ENCODE measurements at places on chromosomes 2 and 18.
A peak's percentile ranks its signal among the peaks of the same experiment; 100 is the strongest.

GRCh38 chr2:168525716-168526446 lies 69.8 kb downstream of the CERS6 start:
- no peak for DNase-seq

DNA sequence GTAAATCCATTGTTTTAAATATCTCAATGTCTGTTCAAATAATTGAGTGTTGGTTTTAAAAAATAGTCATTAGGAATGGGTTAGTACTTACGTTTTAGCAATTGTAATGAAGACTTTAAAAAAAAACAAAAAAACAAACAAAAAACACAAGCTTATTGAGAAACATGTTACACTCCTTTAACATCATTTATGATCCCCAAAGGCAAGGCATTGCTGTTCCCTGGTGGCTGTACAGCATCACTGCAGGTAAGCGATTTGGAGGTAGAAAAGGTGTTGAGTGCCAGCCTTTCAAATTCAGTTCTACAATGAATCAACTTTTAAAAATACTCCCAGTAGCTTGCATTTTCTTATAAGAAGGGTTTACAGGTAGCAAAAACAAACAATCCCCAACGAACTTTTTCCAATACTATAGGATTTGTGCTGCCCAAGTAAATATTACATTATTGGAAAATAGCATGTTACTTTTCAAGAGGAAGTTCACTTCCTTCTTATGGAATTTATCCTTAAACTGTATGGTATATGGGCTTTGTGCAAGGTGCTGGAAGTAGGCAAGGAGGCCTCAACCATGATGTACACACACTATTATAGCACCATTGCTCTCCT lies 27.5 kb downstream of the CNRIP1 start:
- DNase-seq = no peak

DNA sequence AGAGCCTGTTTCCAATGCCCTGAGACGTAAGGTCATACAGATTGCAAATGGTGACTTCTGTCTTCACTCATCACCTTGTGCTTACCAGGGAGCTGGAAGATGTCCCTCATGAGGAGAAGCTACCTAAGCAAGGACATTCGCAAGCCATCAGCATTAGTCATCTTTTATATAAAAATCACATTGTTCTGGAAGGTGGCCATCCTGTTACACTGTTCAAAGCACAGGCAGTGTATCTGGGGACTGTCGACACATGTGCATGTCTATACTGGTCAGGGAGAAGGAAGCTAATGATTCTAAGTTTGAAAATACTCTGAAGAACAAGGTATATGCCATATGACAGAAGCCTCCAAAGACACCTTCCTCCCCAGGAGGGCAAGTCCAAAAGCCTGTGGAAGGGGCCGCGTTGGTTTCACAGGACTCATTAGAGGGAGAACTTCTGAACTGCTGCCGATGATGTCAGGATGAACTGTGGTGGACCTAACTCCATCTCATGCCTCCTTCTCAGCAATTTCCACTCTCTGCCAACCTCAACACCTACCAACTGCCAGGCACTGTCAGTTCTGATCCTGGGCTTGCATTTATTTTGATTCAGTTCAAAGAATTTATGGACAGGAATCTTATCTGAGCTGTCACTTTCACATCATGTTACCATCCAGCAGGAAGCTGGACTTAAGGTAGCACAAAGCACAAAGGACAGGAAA lies 39.4 kb downstream of the DNER start:
- no peak for DNase-seq

DNA sequence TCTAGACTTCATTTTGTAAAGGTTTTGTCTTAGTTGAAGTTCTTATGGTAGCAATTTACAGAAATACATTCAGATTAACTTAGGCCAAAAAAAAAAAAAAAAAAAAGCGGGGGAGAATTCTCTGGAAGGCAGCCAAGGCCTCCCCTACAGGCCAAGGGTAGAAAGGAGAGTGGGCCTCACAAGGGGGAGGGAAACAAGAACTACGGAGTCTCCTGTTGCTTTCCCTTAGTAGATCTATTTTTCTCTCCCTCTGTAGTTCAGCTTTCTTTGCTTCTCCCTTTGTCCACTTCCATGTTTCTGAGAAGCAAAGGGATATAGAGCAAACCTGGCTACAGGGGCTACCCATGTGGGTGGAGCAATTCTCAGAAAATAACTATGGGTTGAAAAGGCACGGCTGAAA lies 2.4 kb upstream of the STK11IP start:
- peak; percentile 64 for DNase-seq

DNA sequence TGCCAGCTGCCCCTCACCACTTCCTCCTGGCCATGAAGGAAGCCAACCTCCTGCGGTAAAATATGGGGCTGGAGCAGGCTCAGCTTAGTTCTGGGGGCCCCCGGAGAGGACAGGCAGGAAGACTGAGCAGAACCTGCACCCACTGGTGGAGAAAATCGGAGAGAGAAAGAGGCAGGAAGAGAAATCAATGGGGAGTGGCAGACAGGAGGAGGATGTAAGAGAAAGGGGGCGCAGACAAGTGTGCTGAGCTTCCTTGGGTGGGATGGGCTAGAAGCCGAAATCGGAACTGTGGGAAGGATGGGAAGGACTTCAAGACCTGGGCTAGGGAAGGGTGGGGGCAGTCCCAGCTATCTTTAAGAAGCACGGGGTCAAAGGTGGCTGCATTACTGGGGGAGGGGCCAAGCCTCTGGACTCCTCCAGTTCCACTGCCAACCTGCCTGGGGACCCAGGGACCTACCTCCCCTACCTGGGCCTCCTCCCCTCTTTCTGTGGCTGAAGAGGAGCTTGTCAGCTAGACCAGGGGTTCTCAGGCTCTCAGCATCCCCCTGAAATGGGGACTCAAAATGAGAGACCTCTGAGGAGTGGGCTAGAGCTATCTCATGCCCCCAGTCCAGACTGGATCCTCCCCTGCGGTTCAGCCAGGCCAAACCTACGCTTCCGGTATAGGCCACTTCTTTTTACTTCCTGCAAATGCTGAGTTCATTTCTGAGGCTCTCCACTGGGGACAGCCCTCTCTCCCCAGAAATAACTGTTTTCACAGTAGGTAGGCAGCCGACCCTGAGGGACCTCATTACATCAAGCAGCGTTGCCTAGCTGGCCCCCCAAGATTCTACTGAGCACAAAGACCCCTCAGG lies 33.6 kb upstream of the B3GNT7 start:
- DNase-seq = no peak

- DNase-seq = no peak
Measured at GRCh38 chr18:56470406-56471351, 167.7 kb downstream of the TXNL1 start.

DNA sequence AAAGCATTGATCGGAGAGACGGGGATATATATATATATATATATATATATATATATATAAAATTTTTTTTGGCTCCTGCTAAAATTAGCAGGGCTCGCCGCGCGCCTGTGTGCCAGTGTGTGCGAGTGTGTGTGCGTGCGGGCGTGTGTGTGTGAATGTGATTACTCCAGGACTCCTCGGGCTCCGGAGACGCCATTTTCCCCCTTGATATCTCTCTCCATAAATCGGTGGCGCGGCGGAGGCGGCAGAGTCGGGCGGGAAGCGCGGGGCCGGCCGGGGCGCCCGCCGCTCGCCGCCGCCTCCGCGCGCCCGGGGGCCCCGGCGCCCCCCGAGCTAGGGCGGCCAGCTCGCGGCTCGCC lies 795 bp upstream of the SETBP1 start:
- DNase-seq = no peak

DNA sequence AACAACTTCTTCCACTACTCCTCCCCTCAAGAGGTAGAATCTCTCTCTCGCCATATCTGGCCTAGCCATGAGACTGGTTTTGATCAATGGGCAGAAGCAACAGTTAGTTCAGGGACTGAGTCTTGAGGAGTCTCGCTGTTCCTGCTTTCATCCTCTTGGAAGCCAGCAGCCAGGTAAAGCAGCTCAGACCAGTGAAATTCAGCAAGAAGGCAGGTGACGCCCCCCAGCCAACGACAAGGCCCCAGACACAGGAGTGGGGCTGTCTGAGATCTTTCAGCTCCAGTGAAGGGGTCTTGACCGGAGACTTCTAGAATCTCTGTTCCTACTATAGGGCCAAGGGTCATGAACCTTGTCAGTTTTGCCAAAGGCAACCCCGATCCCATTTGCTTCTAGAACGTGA lies 39.7 kb upstream of the ACAA2 start:
- DNase-seq = no peak

GRCh38 chr2:186591506-186591890 lies 1.6 kb downstream of the ITGAV start:
- no peak for DNase-seq

DNA sequence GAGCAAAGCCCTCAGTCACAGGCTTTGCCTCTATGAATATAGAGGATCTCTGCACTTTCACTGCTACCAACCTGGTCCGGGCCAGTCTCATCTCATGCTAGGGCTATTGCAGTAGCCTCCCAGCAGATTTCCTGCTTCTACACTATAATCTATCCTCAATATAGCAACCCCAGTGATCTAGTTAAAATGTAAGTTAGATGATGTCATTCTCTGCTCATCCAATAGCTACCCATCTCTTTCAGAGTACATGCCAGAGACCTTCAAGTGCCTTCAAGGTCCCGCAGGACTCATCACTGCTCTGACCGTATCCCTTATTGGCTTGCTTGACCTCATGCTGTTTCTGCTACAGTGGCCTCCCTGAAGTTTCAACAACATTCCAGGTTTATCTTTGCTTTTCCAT lies 186.3 kb downstream of the LOXHD1 start:
- no peak for DNase-seq

DNA sequence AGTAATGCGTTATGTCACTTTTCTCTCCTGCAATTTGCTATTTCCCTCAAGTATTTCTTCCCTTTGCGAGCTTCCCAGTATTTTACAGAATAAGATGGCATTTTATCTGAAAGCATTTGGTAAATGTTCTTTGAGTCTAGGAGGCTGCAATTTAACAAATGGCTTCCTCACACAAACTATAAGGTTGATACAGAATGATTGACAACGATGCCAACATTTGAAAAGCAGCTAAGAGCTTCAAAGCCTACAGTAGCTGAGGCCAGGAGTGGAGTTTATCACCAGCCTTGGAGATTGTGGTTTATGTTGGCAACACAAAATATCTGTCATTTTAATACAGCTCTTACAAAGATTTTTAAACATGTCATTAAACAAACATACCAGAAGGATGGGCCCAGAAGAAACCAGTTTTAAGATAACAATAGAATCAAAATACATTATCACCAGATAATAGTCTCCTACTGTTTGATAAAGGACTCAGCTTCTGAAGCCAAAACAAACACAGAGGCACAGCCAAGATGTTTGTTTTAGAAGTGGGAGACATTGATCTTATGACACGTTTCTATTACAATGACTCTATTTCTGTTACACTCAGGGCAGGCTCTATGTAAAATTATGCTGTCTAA lies 711.4 kb upstream of the ACVR2A start:
- no peak for DNase-seq

DNA sequence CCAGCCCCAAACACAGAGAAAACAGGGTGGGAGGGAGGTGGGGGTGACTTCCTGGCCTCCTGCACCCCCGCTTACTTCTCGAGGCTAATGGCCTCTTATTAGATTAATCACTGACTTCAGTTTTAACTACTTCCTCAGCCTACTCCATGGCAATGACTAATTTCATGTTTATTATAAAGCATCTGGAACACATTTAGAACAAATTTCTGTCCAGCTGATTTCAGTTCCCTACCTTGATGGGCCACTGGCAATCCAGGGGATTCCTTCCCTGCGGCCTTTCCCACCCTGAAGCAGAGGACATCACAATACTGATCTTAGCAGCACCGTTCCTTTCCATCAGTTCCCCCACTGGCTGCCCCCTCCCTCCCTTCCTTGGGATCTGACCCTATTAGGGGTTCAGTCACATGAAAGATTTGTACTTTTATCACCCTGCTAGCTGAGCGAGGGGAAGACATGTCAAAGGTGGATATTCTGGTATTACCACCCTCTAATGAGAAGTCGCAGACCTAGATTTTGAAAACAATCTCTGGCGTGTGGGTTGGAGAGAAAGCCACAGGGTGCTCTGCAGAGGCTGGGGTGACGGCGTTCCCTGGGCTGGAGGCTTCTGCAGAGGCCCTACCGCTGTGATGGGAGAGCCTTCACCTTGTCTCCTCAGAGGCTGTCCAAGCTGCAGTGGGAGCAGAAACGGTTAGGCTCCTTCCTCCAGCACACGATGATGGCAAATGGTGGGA lies 67.6 kb downstream of the KIAA2012 start:
- no peak for DNase-seq

DNA sequence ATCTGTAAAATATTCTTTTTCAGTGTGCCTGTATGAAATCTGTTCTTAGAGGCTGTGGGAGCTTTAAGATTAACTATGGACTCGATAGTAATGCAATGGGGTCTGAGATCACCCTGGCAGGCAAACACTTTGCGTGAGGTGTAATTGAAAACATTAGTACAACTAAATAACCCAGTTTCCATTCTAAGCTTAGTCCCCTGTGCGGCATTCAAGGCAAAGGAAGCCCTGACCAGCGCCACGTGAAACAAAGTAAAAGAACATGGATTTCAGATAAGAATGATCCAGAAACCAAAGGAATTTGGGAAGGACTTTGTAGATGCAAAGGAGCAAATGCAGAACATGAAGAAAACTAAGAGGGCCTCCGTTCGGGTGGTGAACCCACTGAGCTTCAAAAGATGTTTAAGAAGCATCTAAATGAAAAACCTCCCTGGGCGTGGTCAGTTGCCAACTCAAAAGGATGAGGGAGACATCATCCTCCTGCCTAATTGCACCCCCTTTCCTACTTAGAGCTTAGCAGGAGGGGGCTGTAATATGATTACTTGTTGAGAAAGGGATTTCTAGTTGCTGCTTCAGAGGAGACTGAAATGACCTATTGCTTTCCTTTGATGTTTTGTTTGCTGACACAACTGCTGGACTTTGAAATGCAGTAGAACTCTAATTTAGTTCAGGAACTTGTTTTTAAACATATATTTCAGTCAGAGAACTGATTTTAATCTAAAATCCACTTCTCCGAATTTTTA lies 7.9 kb upstream of the CETN1 start:
- no peak for DNase-seq

DNA sequence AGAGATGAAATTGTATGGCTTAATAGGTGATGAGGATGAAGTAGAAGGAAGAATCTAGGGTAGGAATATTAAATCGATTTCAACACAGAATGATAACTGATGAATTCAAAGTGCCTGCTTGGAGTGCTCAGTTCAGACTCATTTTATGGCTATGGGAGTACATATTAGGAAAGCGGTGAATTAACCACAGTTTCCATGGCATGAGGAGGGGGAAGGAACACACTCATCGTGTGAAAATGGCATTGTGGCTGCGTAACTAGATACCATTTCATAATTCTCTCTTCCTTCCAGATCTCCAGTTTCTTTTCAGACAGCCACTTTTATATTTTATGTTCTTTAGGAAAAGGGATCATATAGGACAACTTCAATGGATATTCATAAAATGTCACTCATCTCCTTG lies 232.3 kb upstream of the KCNJ3 start:
- DNase-seq = no peak

DNA sequence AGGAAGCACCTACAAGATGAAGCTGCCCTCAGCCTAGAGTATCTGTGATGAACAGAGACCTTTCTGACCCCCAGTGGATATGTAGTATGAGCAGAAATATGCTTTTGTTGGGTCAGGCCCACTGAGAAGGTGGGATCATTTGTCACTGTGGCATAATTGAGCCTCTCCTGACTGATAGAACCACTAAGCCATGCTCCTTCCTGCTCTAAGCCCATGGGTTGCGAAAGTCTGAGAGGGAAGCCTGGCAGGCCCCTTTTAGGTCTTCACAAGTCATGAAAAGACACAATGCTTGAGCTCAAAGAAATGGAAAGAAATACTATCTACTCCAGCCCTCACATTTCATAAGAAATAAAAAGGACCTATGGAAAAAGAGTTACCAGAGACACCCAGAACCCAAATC lies 127.7 kb downstream of the TNS1 start:
- DNase-seq = no peak
